ENCODE measurements at places on chromosomes 11 and 22.

- no peak for DNase-seq
Measured at GRCh38 chr22:43488031-43488866, 76.4 kb downstream of the MPPED1 start.

- DNase-seq, result no peak
Measured at GRCh38 chr11:106238704-106239360, 161.4 kb downstream of the AASDHPPT start.

GRCh38 chr22:49353235-49353634, 474.4 kb downstream of the BRD1 start:
- DNase-seq, result no peak

- no peak for DNase-seq
Measured at GRCh38 chr11:130711193-130711592, 205.1 kb downstream of the SNX19 start.

DNA sequence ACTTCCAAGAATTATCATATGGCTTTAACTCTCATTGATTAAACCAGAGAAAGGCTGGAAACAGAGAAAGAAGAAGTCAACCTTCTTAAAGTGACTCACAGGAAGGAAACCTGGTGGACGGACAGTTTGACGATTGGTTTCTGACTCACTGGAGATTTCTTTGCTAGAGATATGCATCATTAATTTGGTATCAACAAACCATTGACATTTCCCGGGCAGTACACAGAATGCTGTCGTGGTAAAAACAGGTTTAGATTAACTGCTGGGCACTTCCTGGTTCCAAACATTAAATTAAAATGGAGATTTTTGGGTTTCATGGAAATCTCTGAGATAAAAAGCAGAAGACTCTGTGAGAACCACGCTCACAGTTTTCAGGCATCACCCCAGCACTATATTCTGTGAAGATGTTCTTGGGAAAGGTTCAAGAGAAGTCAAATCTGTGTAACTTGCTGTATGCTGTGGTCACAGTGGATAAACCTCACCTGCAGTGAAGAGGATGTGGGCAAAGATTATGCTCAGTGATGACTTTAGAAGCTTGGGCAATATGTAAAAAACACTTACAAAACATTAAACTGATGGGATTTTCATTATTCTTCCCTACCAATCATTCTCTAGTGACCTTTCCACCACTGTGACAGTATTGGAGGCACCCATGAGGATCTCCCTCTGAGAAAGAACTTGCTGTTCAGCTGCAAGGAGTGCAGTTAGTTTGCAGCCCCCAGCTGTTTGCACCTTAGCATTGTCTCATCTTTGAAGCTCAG, 61.1 kb upstream of the CD44 start:
- no peak for DNase-seq

DNA sequence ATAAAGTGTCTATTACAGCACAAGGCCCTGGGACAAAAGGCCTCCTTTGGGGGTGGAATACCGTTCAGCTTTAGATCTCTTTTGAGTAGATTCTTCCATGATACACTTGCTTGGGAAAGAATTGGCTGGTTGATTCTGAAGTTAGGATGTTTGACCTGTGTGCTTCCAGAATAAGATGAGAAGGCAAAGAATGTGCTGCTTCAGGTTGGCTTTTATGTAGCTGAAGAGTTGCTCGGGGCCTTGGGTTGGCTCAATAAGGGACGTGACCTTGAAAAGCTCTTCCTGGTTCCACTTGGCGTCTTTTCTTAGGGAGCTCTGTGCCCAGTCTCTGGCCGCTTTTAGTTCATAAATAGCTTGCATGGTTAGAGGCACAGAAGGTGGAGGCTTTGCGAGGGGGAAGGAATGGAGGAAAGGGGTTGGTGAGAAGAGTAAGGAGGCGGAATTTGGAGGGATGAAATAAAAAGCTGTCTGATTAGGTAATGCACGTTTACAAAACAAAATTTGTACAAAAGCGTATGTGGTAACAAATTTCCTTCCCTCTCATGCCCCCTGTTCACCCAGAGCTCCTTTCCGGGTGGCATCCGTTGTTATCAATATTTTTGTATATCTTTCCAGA, 4.2 kb upstream of the SORL1-AS1 start:
- DNase-seq, result no peak

GRCh38 chr22:46646531-46647215, 26.5 kb downstream of the GRAMD4 start:
- DNase-seq, result no peak

DNA sequence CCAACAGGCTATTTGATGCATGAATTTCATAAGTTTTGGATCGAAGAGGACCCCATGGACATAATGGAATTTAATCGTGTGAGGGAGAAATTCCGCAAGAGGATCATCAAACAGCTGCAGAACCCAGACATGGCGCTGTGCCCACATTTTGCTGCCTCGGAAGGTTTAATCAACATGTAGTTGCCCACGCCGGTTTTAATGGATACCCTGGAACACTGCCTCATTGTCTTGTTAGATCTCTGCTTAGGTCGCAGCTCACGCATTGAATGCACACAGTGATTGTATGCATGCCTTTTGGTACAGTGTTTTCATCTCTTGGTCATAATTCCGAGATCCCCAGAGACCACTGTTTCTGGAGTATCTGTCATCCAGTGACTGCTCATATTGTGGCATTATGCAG, 46.8 kb downstream of the SLN start:
- no peak for DNase-seq

All from AG09319 (cell line).